Stimulated activated CD4-positive, alpha-beta T cell treated with anti-CD3 and anti-CD28 coated beads, Interleukin-1b, Interleukin-23, amount 100 ng/mL, for 1 hour (primary cell): ENCODE measurements at places on chromosomes 2 and 18.

DNA sequence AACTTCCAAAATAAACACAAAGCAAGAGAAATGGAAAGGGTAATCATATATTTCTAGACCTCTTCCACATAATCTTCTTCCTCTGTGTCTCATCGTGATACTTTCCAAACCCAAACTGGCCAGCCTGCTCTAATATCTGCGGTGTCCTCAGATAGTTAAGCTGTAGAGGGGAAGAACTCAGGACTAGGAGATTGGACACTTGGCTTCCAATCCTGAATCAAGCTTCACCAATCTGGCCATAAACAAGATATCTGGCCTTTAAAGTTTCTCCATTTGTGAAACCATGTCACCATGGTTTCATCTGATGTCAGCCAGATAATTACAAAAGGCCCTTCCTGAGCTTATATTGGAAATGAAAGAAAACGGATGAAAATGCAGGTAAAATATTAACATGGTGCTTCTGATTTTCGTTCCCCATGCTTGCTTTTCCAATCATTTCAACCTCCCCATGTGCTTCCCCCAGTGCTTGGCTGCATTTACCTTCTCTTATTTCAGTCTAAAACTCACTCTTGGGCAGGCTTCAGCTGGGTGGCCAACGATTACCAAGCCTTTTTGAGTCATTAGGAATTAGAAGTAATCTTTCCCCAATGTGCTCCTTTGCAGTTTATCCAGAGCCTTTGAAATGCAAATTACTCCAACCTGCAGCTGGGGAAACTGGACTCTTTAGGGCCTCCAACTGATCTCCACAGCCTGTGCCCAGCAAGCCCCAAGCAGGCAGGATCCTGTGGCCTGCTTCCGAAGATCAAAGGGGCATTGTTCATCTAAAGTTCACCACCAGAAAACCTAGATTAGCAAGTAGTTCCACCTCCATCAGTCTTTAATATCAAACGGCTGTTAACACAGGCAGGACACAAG, 44.5 kb upstream of the MYCN start:
- DNase-seq: no peak

DNA sequence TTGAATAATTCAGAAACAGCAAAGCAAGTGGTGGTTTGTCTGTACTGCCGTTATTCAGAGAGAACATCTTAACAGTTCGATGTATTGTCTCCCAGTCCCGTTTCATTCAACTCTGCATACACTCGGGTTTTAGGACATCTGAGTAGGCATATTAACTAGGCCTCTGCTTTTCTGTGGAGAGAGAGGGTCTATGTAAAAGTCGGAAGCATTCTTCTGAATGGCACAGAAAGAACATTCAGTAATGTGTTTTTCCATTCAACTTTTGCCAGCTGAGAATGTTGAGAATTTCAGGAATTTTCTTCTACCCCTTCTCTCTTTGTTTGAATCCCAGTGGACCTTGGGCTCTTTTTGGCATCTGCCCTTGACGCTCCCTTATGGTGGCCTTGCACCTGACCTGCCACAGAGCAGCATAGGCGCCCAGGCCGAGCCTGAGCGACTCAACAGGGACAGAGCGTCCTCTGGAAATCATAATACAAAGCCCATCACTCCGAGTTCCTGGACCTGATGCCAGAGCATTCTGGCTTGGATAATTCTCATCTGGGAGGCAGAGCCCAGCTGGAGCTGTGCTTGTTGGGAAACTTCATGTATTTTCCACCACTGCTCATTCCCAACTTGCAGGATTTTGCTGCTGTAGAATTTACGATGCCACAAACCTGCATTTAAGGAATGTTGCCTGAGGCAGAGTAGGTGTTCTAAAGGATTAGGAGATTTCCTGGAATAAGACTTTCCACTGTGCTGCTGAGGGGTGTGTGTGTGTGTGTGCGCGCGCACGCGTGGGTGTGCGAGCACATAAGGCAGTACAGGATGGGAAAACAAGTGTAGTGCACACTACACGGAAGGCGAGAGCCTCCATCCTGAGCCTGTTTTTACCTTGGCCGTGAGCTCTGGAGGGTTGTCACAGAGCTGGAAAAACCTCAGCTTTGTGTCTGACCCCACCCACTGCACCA, 77.2 kb upstream of the TXNDC2 start:
- no peak for DNase-seq

- no peak for DNase-seq
Observed at GRCh38 chr18:28805491-28805890, 628.6 kb upstream of the CDH2 start.

DNA sequence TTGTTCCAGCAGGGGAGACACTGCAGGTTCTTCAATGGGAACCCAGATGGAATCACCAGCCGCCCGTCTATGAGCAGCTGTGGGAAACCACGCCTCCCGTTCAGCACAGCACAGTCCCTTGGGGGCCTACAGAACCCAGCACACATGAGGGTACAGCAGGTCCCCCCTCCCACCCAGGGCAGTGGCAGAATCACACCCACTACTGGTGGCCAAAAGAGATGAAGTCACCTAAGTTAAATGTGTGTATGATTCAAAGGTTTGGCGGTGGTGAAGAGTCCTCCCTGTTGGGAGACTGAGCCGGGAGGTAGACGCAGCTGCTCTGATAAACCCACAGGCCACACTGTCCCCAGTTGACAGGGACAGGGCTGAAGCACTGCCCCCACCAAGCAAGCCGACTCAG, 44.3 kb downstream of the L3MBTL4 start:
- DNase-seq: no peak

GRCh38 chr2:128474036-128474955, 155.6 kb upstream of the HS6ST1 start:
- DNase-seq: no peak

GRCh38 chr2:223221139-223221835, 169.3 kb downstream of the KCNE4 start:
- no peak for DNase-seq

- no peak for DNase-seq
Observed at GRCh38 chr2:205613970-205614559, 68.2 kb upstream of the NRP2 start.

DNA sequence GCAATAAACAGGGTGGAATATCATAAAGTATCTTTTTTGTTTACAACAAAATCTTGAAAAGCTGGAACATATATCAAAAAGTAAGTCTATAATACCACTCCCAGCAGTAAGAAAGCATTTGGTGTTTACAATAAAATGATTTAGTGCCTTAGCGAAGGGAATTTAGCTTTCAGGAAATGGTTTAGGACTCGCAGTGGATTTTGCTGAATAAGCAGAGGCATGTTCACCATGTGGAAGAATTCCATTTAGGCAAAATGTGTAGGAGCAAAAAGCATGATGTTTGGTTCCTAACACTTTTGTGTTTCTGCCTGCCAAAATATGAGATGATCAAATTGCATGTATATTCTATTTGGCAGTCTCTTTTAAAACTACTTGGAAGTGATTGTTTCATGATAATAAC, 163.6 kb downstream of the AGPS start:
- DNase-seq: no peak

DNA sequence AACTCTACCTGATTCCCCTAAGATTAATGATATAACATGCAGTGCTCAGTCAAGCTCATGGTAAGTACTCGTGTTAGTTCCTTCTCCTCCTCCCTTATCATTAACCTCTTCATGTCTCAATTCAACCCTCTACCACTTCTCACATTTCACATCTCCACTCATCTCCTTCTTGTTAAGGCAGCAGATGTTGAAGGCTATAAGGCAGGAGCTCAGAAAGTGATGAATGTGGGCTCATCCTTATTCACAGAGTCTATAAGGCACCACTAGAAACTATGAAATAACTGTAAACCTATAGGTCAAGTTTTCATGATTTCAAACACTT, 56.0 kb downstream of the CLHC1 start:
- DNase-seq: no peak

DNA sequence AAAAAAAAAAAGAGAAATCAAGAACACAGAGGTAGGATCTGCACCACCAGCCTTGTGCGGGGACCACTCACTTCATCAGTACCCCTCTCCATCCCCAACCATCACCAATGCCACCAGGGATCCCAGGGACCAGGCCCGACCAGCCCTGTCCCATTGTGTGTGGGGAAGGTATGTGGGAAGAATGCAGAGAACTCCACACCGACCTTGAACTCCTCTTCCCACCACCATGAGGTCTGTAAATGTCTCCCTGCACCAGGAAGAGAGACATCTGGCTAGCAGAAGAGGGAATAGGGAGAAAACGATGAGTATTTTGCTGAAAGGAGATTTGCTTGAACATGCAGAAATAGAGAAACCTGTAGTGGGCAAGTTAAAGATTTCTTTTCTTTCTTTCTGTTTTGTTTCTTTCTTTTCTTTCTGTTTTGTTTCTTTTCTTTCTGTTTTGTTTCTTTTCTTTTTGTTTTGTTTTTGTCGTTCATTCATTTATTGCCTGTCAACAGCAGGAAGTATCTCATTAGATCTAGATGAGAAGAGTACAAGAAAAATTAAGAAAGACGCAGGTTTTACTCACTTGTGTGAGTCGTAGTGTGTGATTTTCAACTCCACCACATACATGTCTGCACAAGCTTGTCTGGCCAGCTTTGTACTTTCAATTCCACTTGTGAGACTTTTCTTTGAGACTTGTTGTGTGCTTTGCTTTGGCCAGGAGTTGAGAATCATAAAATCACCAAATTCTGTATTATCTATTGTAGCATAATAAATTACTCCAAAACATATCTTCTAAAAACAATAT, 179.8 kb upstream of the HAAO start:
- no peak for DNase-seq

DNA sequence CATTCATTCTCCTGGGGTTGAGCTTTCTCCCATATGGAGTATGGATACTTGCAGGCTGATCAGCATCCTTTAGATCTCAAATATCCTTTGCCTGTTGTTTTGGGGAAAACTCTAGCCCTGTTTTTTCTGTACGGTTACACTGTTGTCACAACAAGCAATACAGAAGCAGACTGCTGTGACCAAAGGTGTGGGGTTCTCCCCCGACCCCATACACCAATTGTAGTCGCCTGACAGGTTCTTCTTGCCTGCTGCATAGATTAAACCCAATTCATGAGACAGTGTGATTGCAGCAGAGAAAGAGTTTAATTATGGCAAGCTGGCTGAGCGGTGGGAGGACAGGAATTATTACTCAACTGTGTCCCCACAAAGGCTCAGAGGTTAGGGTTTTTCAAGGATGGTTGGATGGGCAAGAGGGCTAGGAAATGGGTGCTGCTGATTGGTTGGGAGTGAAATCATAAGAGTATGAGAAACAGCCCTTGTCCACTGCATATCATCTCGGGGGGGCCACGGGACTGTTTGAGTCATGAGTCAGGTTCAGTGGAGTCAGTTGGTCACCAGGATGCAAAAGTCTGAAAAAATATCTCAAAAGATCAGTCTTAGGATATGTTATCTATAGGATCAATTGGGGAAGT, 40.6 kb downstream of the ITGB1BP1 start:
- DNase-seq: no peak

DNA sequence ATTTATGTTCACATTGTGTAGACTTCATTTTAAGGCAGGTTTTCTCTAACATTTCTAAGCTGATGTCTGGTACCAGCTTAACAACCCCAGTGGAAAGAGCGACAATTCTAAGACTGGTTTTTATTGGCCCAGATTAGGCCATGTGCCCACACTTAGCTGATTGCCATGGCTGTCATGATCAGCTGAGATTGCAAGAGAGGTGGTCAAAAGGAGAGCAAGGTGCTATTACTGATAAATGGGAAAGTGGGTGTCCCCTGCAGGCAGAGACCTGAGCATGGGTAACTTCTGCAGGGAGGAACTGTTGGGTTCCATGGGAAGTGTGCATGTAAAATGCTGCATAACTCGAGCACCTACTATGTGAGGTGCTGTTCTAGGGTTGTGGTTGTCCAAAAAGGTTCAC, 56.8 kb upstream of the MCFD2 start:
- no peak for DNase-seq

- no peak for DNase-seq
Observed at GRCh38 chr2:26429779-26430578, 28.3 kb downstream of the DRC1 start.

GRCh38 chr2:217854684-217855420, 147.9 kb downstream of the TNS1 start:
- DNase-seq: no peak

GRCh38 chr2:140596447-140596846, 1534.4 kb downstream of the LRP1B start:
- DNase-seq: no peak

DNA sequence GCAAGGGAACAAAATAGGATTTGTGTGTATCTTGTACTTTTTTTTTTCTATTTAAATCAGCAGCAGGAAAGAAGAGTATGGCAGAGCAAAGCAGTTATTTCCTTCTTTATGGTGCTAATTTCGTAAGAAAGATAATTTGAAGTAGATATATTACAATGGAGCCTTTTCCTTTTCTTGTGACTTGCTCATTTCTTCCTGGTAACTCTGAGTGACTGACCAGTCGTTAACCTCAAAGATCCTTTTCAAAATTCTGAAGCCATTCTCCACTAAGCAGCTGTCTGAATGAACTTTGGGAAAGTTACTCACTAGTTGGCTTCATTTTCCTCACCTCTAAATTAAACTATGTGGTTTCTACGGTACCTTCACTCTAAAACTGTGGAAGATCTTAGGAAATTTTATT, 24.6 kb downstream of the AFTPH start:
- DNase-seq: no peak

DNA sequence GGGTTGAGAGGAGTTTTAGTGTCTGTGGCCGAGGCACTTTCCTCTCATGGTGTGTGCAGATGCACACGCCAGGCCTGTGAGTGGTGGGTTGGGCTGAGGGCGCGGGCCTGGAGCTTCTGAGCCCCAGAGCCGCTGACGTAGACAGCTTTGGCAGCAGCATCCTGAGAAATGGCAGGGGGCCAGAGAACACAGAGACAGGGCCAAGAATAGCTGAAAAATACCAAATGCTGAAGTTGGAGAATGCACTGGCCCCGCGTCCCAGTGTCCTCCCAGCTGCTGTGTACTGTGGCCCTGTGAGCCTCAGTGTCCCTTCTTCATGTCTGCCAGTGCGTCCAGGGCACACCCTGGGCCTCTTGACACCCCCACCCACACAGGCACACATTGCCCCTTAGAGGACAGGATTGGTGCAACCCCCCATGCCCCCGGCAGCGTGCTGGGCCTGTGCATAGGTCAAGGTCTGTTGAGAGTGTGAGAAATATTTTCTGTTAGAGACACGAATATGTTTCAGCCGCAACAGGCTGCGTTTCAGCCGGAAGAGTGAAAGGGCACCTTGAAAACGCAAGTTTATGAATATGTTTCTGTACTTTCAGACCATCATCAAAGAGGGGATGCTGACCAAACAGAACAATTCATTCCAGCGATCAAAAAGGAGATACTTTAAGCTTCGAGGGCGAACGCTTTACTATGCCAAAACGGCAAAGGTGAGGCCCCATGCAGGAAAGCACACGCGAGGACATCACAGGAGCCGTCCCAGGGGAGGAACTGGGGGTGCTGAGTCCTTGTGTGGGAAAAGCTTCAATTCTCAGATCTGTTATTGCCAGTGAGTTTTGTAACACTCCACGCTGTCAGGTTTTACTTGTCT, 33.6 kb downstream of the DGKD start:
- no peak for DNase-seq

DNA sequence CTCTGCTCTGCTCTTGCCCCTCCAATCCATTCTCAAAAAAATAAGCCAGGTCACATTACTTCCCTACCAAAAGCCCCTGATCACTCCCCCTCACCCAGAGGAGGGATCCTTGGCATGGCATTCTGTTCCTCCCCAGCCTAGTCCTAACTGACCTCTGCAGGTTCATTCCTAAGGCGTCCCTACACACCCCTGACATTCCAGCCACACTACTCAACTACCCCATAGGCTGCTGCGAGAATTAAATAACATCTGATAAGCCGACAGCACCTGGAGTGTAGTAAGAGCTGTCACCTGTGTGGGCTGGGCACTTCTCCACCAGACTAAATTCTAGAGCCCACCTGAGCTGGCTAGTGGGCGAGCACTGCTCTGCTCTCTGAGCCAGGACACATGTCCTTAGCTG, 44.7 kb upstream of the SLC1A4 start:
- no peak for DNase-seq

- DNase-seq: no peak
Observed at GRCh38 chr18:78884502-78884901, 95.1 kb upstream of the SALL3 start.
